ENCODE measurements at places on chromosomes 6 and 20.
A peak's percentile ranks its signal among the peaks of the same experiment; 100 is the strongest.

- no peak for DNase-seq
Observed at GRCh38 chr6:143007646-143008045, 53.0 kb upstream of the AIG1 start.

DNA sequence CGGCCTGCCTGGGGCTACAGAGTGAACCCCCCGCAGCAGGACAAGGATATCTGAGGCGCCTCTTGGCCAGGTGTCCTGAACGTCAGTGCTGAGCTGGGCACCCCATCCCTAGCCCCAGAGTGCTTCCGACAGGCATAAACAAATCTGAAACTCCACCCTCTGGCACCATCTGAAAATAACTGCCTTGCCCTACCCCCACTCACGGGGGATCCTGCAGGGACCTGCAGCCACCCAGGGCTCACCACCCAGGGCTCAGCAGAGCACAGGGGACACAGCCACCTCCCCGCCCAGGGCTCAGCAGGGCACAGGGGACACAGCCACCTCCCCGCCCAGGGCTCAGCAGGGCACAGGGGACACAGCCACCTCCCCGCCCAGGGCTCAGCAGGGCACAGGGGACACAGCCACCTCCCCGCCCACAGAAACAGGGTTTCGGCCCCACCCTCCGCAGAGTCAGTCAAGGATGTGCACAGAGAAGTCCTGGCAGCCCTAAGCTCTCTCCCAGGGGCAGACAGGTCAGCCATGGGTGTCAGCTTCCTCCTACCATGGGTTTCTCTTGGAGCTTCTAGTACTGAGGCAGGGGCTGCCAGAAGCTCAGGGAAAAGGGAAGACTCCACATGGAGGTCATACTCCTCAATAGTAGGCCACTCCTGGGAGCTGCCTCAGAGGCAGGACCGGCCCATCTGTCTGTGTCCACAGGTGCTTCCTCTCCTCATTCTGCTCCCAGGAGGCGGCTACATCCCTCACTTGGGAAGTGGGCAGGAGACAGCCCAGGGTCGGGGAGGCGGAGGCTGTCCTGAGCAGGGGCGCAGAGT is 4.6 kb downstream of the UCKL1 start:
- no peak for DNase-seq

DNA sequence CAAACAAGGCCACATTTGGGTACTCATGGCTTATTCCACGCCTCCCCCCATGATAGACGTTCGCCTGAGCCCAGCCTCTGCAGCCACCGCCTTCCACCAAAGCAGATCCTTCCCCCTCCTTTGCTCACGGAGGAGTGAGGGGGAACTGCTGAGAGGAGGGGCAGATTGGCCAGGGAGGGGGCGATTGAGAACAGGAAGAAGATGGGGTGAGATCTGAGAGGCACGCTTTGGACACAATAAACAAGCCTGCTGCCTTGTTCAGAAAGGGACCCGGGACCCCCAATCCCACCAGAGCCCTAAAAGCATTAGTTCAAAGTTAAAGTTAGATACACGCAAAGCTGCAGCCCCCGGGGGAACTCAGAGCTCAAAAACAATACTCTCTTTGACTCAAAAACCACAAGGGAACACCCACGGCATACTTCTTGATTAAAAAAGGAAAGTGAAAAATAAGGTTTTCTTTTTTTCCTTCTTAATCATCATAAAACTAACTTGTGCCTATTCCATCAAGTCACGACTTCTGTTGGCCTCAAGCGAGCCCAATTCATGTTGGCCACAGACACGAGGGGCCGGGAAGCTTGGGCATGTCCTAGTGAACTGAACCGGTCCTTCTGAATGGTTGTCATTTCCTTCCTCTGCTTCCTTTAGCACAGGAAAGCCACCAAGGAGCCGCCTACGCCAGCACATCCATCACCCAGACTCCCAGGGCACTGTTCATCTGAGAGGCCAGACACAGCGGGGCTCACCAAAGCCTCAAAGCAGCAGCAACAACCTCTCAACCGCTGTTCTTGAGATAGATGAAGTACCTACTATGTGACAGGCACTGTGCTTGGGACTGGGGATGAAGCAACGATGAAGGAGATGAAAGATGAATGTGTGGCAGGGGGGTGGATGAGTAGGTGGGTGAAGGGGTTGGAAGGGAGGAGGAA is 44.7 kb downstream of the NFATC2 start:
- no peak for DNase-seq

- DNase-seq: peak; percentile 58
Observed at GRCh38 chr6:123415844-123416468, 220.8 kb downstream of the TRDN start.

DNA sequence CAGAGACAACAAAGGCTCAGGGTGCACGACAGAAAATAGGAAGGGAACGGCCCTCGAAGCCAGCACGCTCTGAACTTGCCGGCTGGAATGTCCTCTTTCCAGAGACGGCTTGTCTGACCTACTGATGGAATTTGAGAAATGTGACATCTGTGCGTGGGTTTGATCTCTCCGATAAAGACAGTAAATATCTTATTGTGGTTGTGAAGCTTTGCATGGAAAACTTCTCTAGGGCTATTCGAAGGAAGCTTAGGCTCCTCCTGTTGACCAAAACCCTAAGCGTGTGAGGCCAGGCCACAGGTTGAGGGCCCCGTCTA is 247.3 kb downstream of the ZNF217 start:
- peak; percentile 96 for DNase-seq

GRCh38 chr20:50586531-50587232 is 76.5 kb downstream of the PTPN1 start:
- DNase-seq: no peak

DNA sequence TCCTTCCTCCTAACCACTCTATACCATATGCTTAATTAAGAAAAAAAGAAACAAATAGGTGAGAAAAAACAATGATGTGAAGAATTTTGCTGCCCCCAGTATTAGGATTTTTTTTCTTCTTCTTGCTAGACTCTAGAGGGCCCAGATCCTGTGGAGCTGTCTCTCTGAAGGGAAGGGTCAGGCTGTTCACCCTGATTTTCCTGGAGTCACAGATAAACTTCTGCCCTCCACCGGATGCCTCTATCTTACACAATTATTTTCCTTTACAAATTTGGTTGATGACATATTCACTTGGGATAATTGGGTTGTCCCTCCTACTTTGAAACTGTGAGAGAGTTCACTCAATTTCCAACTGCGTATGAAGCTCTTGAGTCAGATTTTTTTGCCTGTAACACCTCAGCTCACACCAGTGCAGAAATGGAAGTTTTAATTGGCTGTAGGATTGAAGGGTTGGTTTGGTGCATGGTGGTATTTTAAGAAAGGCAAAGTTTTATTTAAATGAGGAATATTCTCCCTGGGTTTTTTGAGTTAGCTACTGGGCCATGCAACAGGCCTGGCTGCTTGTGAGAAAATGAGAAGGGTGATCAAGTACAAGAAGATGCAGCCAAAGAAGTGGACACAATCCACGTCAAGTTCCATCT is 73.7 kb upstream of the ESR1 start:
- no peak for DNase-seq

- DNase-seq: no peak
Observed at GRCh38 chr6:87561017-87561416, 28.8 kb downstream of the RARS2 start.

GRCh38 chr6:14354919-14355572 is 237.5 kb downstream of the CD83 start:
- peak; percentile 98 for DNase-seq

- peak; percentile 40 for DNase-seq
Observed at GRCh38 chr6:85111481-85112011, 338.3 kb upstream of the NT5E start.

DNA sequence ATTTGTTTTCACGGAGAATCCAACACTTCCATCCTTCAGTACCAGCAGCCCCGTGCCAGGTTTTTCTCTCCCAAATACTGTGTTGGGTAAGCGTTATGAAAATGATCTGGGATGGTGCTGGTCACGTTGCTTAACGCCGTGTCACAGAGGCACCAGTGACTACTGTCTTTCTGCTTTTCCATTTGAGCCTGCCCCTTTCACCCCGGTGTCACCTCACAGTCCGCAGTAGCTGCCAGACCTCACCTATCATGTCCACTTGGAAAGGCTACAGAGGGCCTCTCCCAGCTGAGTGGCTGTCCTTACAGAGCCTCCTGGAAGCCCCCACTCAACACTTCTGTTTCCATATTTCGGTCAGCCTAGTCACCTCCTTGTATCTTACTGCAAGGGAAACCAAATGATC is 176.5 kb upstream of the ARID1B start:
- DNase-seq: no peak

- DNase-seq: no peak
Observed at GRCh38 chr20:57651881-57652605, 31.8 kb upstream of the ZBP1 start.

DNA sequence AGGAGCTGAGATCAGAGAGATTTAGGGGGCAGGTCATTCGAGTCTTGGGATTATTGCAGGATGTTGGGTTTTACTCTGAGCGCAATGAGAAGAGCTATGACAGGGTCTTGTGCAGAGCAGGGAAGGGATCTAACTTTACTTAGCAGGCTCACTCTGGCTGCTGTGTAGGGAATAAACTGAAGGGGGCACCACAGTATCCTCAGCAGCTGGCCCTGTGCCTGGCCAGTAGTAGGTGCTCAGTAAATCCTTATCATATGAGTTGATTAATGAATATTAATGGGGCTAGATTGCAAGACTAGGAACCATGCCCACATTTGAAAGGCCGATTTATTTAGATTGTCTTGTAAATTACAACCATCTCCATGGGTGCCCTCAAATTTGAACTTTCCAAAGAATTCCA is 4.6 kb upstream of the MDGA1 start:
- no peak for DNase-seq

GRCh38 chr6:159871906-159872305 is 18.9 kb upstream of the MAS1 start:
- peak; percentile 21 for DNase-seq

- DNase-seq: no peak
Observed at GRCh38 chr20:35290186-35290886, 1.9 kb downstream of the FAM83C start.

DNA sequence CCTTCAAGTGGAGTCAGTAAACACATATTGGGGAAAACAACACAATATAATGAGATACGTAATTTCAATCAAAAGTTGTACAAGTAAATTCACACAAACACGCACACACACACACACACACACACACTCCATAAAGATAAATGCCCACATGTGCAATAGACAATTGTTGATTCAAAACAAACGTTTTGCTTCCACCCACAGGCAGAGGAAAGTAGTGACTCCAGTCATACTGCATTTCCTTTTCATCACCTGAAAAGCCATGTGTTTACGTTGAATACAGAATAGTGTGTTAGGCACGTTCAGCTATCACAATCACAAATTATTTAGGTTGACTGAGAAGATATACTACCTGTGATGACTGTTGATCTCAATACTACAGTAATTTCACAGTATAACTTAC is 443.8 kb upstream of the MANEA start:
- no peak for DNase-seq

GRCh38 chr20:40617594-40617993 is 71.4 kb downstream of the MAFB start:
- no peak for DNase-seq

DNA sequence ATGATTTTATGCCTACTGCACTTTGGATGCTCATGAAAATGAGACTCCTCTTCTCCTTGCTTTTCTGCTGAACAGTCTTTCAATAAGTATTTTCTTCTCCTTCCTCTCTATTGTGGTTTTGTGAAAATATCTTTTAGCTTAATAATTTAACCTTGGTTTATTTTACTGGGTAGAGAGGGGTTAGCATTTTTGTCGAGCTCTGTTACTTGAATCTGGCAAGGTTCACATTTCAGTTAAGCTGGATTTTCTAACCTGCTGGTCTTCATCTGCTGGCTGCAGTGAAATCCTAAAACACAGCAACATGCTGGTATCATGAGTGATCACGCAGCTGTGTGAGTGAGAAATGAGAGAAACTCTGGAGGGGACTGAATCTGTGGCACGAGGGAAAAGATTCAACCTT is 222.7 kb upstream of the NOX3 start:
- peak; percentile 75 for DNase-seq

- peak; percentile 54 for DNase-seq
Observed at GRCh38 chr6:44268095-44268628, 2.1 kb upstream of the TMEM151B start.

DNA sequence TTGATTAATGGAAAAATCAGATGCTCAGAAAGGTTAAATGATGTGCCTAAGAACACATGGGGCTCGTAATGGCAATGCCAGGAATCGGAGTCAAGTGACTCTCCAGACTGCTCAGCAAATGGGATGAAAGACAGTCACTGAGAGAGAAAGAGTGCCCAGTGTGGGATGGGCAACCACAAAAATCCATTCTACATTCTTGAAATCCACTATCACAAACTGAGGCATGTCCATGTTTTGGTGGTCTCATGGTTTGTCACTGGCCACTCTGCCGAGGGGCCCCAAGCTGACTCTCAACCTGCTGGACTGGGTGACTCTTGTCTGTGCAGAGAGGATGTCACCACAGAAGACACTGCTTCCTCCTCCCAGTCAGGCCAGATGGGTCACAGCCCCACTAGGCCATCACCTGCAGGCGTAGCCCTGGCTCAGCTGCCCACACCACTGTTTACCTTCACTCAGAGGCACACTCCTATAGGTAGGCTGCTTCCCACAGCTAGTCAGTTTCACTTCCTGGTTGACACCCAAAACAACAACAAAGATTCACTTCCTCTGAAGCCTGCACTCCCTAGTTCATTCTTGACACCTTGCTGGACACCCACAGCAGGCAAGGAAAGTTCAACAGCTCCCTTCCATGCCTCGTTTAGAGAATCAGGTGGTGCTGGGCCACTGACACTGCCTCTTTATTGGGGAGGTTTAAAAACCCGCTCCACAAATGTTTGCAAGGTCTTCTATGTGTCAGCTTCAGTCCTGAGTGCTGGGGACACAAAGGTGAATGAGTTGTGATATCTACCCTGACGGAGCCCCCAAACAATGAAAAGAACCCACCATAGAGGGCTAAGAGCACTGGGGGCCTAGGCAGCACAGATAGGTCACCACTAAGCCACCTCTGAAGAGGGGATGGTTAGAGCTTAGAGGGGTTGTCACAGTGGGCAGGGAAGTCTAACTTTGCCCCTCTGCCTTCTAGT is 21.7 kb downstream of the MAP1LC3A start:
- DNase-seq: peak; percentile 47

GRCh38 chr6:45923831-45924391 is 91.7 kb downstream of the CLIC5 start:
- peak; percentile 76 for DNase-seq

- DNase-seq: no peak
Observed at GRCh38 chr6:39085129-39085797, 29.7 kb downstream of the SAYSD1 start.

GRCh38 chr6:22964334-22964733 is 395.0 kb downstream of the HDGFL1 start:
- no peak for DNase-seq

GRCh38 chr6:127514179-127514772 is 4.9 kb downstream of the MTCL3 start:
- DNase-seq: no peak

DNA sequence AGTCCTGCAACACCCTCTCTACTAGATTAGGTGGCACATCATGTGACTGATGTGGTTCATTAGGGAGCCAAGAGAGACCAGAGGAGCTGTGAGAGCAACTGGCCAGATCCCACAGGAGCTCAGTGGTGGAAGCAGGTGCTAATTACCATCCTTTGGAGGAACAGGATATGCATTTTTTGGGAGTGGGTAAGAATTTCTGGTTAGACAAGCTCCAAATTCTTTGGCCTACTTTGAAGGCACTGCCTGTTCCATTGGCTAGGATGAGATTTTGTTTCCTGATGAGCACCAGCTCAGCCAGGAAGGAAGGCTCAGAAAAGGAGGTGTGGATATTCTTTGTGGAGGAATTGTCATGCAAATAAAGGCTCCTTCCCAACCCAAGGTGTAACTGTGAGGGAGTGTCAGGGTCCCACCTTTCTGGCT is 130.3 kb upstream of the BMP2 start:
- no peak for DNase-seq

GRCh38 chr6:88492241-88492640 is 326.1 kb upstream of the CNR1 start:
- DNase-seq: peak; percentile 6

Measured in M059J (cell line).